A673 (cell line): ENCODE measurements at places on chromosomes 16 and 17.

GRCh38 chr16:19757762-19758595 lies 39.9 kb downstream of the IQCK start:
- DNase-seq, result no peak

- no peak for DNase-seq
Observed at GRCh38 chr16:89094252-89094879, 714 bp downstream of the ACSF3 start.

DNA sequence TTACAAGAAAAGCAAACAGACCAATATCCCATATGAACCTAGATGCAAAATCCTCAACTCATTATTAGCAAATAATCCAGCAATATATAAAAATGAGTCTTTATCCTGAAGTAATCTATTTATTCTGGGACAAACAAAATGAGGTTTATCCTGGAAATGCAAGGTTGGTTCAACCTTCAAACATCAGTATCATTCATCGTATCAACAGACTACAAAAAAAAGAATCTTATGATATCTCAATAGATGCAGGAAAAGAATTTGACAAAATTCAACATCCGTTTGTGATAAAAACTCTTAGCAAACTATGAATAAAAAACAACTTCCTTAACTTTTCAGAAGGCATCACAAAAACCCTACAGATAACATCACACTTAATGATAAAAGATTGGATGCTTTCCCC lies 18.4 kb upstream of the BAIAP2 start:
- DNase-seq, result no peak

- DNase-seq, result no peak
Observed at GRCh38 chr16:72797621-72798020, 250.3 kb downstream of the ZFHX3 start.

GRCh38 chr17:43774304-43775250 lies 4.2 kb downstream of the DUSP3 start:
- no peak for DNase-seq

DNA sequence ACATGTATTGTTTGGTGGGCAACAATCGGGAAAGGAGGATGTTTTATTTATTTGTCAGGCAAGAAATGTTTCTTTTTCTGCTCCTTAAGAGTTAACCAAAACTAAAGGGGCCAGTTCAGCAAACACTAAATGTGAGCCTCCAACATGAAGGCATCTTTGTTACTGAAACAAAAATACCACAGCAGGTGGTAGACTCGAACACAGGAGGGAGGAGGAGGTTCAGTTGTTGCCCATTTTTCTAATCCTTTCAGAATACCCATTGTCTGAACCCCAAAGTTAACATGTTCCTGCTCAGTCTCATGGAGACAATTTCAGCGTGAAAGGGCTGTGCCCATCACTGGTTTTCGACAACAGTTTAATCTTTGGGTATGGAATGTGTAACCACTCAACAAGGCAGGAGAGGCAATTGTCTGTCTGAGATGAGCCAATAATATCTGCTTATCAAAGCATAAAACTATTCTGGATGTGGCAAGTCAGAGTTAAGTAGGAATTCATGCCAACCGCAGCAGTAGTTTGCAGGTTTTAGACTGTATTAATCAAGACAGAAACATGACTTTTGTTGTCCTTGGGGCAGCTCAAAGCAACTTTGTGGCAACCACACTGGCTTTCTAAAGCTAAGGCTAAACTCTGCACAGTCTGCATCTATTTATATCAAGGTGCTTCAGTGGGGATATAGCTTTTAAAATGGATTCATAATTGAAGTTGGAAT lies 211.7 kb downstream of the FTO start:
- DNase-seq, result peak; percentile 27

GRCh38 chr17:19787733-19788357 lies 39.7 kb upstream of the ALDH3A1 start:
- peak; percentile 17 for DNase-seq

DNA sequence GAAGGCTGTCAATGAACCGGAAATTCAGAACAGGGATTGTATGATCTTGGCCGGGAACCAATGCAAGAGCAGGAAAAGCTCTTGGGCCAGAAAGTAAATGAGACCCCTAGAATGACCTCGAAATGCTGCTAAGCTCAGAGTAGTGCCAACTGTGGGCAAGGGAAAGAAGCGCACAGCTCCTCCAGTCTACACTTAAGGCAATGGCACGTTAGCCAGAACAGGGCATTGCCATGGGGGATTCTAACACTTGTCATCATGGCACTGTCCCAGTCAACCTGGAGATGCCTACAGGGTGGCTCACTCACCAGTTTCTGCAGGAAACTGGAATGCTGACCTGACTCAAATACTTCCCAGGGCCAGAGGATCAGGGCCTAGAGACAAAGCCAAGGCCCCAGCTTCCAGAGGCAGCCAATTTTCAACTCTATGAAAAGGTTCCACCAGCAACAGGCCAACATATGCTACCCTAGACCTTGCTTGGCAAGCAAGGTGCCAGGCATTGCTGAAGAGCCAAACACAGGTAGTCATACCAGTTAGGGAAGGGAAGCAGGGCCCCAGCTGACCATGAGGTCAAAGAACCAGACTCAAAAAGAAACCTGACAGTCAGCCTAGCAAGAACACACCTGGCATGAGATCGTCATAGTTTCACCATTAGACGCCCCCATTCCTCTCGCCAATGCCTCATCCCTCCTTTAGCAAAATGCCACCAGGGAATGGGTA lies 34.9 kb downstream of the ARHGAP17 start:
- no peak for DNase-seq

DNA sequence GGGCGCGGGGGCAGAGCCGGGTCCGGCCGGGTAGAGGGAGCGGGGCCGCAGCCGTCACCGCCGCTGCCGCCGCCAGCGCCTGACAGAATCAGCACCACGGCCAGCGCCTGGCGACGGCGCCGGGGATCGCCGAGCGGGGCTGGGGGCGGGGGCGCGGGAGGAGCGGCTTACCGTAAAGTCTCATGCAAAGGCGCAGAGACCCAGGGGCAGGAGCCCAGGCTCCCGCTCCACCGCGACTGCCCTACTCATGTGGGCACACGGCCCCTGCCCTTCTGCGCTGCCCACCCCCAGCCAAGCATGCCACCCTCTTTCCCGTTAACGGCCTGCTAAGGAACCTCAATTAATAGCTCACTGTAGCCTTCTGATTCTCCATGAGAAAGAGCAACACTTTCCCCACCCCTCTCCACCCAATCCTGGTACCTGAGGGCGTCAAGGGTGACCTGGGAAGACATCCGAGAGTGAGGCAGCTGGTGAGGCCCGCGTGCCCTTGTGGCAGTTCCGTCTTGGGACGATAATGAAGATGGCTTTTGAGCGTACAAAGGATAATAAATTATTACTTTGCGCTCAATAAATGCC lies at the start of gene SEZ6:
Gene SEZ6 (minus strand): TSS at position 98 of the 576 bp plus-strand sequence. CDS start 164 bp downstream, outside the sequence.
- DNase-seq, result peak; percentile 87

DNA sequence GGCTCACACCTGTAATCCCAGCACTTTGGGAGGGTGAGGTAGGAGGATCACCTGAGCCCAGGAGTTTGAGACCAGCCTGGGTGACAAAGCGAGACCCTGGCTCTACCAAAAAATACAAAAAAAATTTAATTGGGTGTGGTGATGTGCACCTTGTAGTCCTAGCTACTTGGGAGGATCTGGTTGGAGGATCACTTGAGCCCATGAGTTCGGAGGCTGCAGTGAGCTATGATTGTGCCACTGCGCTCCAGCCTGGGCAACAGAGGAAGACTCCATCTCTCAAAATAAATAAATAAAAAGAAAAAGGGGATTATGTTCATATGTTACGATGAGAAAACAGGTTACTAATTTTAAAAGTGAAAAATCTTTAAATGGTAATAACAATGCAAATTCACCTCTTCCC lies 996 bp downstream of the MLKL start:
- DNase-seq, result no peak

- DNase-seq, result no peak
Observed at GRCh38 chr16:66228792-66229191, 137.7 kb upstream of the CDH5 start.

- no peak for DNase-seq
Observed at GRCh38 chr16:70712359-70712758, 26.5 kb upstream of the MTSS2 start.

GRCh38 chr17:42530952-42531454 lies 5.0 kb upstream of the NAGLU start:
- no peak for DNase-seq

DNA sequence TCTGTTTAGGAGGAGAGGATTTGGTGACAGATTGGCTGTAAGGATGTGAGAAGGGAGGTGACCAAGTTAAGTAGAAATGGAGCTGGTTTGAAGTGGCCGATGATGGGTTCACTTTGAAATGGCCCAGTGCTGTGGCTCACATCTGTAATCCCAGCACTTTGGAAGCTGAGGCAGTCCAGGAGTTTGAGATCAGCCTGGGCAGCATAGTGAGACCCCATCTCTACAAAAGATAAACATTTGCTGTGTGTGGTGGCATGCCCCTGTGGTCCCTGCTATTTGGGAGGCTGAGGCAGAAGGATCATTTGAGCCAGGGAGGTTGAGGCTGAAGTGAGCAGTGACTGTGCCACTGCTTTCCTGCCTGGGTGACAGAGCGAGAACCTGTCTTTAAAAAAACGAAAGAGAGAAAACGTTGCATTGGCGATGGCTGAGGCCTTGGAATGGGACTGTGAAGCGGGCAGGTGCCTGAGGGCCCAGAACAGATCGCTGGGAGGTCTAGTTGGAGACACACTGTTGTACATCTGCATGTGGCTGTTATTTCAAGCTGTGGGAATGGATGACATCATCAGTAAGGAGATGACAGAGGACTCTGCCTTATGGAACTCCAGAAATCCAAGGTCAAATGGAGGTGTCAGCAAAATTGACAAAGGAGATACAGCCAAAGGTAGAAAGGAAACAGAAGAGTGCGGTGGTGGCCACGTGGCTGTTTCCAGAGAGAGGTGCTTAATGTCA lies 5.5 kb downstream of the COG1 start:
- DNase-seq, result no peak

GRCh38 chr17:58710948-58711552 lies 18.6 kb downstream of the RAD51C start:
- DNase-seq, result peak; percentile 73

DNA sequence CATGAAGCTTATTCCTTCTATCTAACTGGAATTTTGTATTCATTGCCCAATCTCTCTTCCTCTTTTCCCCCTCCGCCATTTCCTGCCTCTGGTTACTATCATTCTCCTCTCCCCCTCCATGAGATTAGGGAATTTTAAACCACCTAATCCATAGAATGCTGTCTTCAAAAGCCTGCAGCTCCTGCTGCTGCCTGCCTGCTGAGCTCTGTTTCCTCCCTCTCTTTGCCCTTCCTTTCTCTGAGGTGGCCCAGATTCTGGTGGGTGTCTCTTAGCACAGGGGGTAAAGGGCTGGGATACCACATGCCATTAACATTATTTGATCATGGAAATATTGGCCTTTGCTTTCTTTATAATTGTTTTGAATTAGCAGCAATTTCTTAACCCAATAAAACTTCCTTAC lies 241.6 kb downstream of the CNTNAP4 start:
- no peak for DNase-seq

- no peak for DNase-seq
Observed at GRCh38 chr16:88352261-88353200, 30.2 kb upstream of the ZNF469 start.

DNA sequence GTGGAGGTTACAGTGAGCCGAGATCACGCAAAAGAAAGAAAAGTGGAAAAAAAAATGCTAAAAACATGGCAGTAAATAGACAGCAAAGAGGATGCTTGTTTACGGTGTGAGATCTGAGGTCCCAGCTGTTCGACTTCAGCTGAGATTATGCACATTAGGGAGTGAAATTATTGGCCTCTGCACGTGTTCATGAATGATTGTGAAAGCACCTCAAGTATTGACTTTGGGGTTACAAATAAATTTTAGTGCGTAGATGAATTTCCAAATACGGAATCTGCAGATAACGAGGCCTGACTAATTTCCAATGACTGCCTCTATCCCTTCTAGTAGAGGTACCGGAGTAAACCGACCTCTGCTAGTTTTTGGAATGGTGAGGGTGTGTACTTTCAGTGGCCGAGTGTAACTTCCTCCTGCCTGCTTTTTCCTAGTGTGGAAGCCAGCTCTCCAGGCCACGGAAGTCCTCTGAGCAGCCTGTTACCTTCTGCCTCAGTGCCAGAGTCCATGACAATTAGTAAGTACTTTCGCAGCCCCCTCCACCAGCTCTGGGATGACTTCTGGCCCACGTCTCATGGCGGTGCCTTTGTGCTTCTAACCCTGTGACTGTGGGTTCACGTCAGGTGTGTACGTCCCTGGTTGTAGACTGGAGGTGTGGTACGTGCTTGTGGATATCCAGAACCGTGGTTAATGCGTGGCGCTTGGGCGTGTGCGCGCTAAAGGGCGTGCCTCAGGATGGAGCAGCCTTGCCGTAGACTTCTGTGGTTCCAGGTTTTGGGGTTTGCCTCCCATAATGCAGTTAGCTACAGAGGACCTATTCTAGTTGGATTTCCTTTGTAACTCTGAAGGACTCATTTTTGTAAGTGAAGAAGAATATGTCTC lies 102.1 kb downstream of the SNX29 start:
- no peak for DNase-seq
